ENCODE measurements at places on chromosomes 4 and X.

DNA sequence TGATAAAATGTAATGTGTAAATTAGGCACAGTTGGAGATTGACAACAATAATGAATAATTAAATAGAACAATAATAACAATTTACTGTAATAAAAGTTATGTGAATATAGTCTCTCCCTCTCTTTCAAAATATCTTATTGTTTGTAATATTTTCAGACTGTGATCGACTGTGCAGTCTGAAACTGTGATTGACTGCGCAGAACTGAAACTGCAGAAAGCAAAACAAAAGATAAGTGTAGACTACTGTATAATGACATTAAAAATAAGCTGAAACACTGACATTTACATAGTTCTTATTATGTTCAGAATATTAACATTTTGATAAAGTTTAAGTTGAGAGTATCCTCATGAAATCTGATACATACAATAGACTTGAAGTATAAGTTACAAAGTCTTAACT lies 371.0 kb downstream of the CCSER1 start:
- DNase-seq, result no peak

- DNase-seq, result no peak
Observed at GRCh38 chr4:26732356-26732755, 128.3 kb upstream of the STIM2 start.

DNA sequence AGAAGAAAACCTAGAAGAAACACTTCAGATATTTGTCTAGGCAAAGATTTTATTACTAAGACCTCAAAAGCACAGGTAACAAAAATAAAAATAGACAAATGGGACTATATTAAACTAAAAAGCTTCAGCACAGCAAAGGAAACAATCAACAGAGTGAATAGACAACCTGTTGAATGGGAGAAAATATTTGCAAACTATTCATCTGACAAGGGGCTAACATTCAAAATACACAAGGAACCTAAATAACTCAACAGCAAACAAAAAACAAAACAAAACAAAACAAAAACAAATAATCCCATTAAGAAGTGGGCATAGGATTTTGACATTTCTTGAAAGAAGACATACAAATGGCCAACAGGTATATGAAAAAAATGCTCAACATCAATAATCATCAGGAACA lies 192.7 kb upstream of the ZCCHC13 start:
- DNase-seq, result no peak

GRCh38 chr4:80129785-80130184 lies 56.8 kb upstream of the ANTXR2 start:
- DNase-seq, result no peak

GRCh38 chr4:158161551-158162354 lies 11.1 kb downstream of the GASK1B start:
- DNase-seq, result no peak

GRCh38 chr4:26503844-26504243 lies 13.6 kb upstream of the CCKAR start:
- DNase-seq, result no peak

- no peak for DNase-seq
Observed at GRCh38 chr4:15707363-15707715, 4.5 kb downstream of the BST1 start.

- DNase-seq, result no peak
Observed at GRCh38 chrX:151183912-151184565, 7.7 kb downstream of the GPR50 start.

DNA sequence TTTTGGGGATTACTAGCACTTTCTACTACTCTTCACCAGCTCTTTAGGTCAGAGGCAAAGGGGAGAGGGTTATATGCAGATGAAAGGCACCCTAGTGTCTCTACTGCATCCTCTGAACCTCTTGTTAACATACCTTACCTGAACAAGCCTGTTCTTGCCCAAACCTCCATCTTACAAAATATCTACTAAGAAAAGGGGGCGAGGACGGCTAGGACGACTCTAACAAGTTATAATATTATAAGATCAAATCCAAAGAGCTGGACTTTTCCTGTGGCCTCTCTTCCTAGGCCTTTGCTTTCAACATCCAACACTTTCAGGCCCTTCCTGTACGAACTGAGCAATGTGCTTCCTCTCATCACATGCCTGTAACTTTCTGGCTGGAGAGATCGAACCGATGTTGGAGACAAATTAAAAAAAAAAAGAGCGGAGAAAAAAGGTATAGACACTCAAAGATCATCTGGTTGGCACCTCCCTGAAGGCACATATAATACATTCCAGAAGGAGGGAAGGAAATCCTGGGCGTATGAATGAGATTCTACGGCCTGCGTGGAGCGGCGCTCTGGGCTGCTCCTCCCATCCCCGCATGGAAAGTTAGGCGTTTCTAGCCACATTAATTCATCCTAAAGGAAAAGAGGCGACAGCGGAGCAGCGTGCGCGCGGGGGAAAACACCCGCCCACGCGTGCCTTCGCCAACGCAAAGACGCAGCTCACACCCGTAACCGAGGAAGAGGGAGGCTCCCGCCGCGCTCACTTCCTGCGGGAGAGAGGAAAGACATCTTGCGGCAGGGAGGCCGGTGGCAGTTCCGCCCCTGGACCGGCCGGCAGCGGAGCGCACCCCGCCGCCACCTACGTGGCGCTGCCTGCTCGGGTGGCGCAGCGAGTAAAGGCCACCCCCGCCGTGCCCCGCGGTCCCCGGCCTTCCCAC lies 808 bp downstream of the PRDM5 start:
- DNase-seq, result no peak

DNA sequence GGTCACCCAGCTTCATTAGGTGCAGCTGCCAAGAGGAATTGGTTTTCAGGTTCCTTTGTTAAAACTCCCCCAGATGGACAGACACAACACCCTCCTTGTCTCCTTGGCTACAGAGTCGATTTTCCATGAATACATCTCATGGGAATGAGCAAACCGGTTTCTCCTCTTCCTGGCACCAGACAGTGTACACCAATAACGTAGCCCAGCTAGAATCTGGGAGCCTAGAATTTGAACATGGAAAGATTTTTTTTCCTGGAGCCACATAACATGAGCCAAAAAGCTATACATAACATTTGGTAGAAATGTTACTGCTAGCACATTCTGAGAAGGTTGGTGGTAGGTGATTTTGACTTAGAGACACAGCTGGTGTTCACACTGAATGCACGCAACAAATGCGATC lies 62.9 kb upstream of the SLC34A2 start:
- no peak for DNase-seq

DNA sequence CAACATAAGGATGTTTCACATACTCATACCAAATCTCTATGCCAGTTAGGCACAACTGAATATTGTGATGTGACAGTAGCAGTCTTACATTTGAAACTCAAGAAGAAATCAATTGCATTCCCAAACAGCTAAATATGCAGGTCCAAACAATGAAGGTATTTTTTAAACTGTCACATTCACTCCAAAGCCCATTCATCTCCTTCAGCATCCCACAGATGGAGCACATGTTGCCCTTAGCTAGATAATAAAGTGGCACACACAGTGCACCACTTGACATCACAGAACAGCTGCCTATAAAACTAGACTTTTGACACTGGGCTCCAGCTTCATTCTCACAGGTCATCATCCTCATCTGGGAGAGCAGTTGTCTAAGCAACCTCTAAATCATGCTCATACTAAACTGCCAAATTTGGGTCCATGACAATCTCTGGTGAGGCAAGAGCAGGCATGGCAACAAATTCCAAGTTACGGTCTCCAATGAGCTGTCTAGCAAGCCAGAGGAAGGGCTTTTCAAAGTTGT lies 26.2 kb upstream of the ARHGEF6 start:
- no peak for DNase-seq

- peak; percentile 55 for DNase-seq
Observed at GRCh38 chr4:77240469-77241066, 83.6 kb downstream of the CCNG2 start.
